Stimulated activated CD4-positive, alpha-beta T cell treated with anti-CD3 and anti-CD28 coated beads, Interleukin-1b, Interleukin-23, amount 100 ng/mL, for 48 hours (primary cell): ENCODE measurements at places on chromosomes 12 and 14.

GRCh38 chr14:24426150-24426911, 3.1 kb downstream of the CBLN3 start:
- DNase-seq = no peak

GRCh38 chr12:16325426-16325825, 22.0 kb upstream of the MGST1 start:
- DNase-seq = no peak

GRCh38 chr12:73947326-73948026, 590.2 kb upstream of the ATXN7L3B start:
- DNase-seq = no peak

GRCh38 chr12:108849660-108850059, 7.7 kb downstream of the SSH1 start:
- DNase-seq = no peak

- no peak for DNase-seq
These were observed 63.2 kb upstream of the TMX1 start for GRCh38 chr14:51176839-51177238.

GRCh38 chr12:116650062-116650461, 87.8 kb downstream of the SPRING1 start:
- no peak for DNase-seq

DNA sequence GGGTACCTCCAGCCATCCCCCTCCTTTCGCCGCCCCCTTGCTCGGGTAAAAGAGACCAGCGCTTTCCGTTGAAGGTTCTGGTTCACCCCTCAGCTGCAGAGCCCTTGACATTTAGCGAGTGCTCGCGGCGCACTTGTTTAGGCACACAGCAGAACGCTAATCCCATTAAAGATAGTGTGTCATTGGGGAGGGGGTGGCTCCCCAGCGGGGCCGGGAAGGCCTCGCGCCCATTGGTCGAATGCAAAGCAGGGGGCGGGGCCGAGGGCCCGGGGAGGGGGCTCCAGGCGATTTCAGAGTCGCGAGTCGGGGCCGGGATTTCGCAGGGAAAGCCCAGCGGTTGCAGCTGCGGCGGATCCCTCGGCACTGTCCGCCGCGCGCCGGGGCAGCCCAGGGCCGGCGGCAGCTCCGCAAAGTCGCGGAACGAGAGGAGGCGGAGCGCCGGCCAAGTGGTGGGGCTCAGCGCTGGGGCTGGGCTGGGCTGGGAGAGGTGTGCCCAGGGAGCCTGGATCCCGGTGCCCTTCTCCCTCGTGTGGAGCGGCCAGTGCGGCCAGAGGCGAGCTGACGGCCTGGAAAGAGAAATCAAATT, 122.9 kb downstream of the TSPAN9 start:
- no peak for DNase-seq

- DNase-seq = no peak
These were observed 7.3 kb downstream of the ITGA7 start for GRCh38 chr12:55700255-55701018.

- peak; percentile 79 for DNase-seq
These were observed at the start of the genes AREL1 and FCF1 for GRCh38 chr14:74712499-74713394. Gene AREL1 (minus strand): TSS chr14:74713080. CDS start chr14:74685615, 27,465 bp downstream. Gene FCF1 (plus strand): TSS chr14:74713144. CDS start chr14:74713198, 54 bp downstream.

DNA sequence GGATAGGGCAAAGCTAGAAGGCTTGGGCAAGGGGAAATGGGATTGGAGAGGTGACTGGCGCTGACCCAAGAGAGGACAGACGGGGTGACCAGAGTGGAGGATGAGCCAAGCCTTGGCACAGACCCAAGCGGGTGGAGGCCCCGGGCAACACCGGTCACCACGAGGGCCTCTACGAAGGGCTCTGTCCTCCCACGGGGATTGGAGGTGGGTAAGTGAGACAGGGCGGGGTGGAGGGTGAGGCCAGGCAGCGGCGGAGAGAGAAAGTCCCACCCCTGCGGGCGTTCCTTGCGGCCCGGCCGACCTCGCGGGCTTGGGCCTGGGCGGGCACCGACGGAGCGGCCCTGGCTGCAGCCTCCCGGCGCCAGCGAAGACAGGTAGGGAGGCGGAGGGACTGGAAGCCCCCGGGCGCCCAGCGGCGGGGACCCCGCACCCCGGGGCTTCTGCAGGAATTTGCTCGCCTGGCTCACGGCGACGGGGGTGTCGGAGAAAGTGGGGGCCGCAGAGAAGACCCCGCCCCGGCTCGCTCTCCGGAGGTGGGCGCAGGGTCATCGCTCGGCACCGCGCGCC, at the start of gene PAPLN:
PAPLN (plus strand) TSS at position 288 of the 567 bp plus-strand sequence. CDS start 2,273 bp downstream, outside the sequence.
- DNase-seq = no peak

DNA sequence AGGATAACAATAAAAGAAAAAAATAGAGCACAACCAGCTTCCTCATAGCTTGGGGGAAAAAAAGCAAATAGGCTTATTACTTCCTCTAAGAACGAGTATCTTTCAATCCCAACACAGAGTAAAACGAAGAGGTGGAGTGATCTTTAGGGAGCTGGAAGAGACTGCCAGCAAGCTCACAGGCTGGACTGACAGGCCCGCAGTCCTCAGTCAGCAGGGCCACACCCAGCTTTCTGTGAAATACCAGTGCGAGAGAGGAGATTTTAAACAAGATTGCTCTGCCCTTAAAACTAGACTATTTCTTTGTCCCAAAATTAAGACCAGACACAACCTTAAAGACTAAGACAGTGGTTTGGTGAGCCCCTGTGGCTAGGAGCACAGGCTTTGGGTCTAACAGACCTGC, 32.9 kb downstream of the SETD3 start:
- DNase-seq = no peak
